ENCODE measurements at places on chromosomes 3 and 15.

GRCh38 chr3:49158103-49158709, 7.9 kb downstream of the CCDC71 start:
- H3K27ac ChIP-seq: no peak overlapping the region
- H3K27me3 ChIP-seq: no peaks in the 10 kb centered on the region
- peaks cover 15% of the 10 kb centered on the region for H3K36me3 ChIP-seq
- H3K4me3 ChIP-seq: no peak overlapping the region
- no peaks in the 10 kb centered on the region for H3K4me1 ChIP-seq

DNA sequence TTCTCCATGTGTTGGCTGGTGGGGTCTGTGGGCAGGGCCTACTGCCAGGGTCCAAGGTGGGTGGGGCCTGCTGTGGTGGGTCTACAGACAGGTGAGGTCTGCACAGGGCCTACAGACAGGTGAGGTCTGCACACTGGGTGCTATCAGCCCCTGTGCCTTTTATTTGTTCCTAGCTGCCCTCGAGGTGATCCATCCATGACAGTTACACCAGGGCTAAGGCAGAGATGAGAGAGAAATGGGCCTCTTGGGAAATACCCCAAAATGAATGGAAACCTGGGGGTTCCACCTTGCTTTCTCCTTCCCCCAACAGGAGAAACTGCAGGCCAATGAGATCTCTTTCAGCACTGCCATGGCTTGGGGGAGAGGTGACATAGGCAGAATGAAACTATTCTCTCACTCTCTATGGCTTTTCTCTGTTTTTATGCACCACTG, 36.4 kb downstream of the CFAP100 start:
- no peaks in the 10 kb centered on the region for H3K36me3 ChIP-seq
- H3K4me3 ChIP-seq: no peak overlapping the region
- DNase-seq: no peak
- H3K27me3 ChIP-seq: no peaks in the 10 kb centered on the region
- H3K27ac ChIP-seq: no peak overlapping the region

- no peak overlapping the region for H3K27ac ChIP-seq
- no peaks in the 10 kb centered on the region for H3K27me3 ChIP-seq
- DNase-seq: no peak
- no peaks in the 10 kb centered on the region for H3K4me1 ChIP-seq
Measured at GRCh38 chr3:55624238-55624637, 137.1 kb upstream of the WNT5A start.

GRCh38 chr3:108209579-108209978, 12.6 kb downstream of the IFT57 start:
- H3K4me1 ChIP-seq: no peaks in the 10 kb centered on the region
- H3K27ac ChIP-seq: no peak overlapping the region
- H3K4me3 ChIP-seq: no peak overlapping the region

GRCh38 chr3:11847607-11848006, 922 bp upstream of the TAMM41 start:
- no peak overlapping the region for H3K4me3 ChIP-seq
- peaks cover 7% of the 10 kb centered on the region for H3K4me1 ChIP-seq
- DNase-seq: no peak

DNA sequence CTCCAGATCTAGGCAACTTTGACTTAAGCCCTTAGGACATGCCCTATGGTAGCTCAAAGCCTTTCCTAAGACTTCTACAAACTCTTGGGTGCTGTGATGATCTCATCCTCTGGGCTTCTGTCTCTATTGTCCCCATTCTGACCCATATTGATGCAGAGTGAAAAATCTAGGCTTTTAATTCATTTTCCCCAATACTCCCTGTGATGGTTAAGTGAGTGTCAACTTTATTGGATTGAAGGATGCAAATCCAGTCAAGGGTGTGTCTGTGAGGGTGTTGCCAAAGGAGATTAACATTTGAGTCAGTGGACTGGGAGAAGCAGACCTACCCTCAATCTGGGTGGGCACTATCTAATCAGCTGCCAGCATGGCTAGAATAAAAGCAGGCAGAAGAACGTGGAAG, 97.3 kb upstream of the NUDT16 start:
- no peak overlapping the region for H3K4me3 ChIP-seq
- no peak overlapping the region for H3K27ac ChIP-seq
- no peak for DNase-seq
- no peaks in the 10 kb centered on the region for H3K27me3 ChIP-seq
- no peaks in the 10 kb centered on the region for H3K4me1 ChIP-seq

GRCh38 chr15:42150219-42150970, 6.0 kb downstream of the PLA2G4F start:
- no peak for DNase-seq
- H3K36me3 ChIP-seq: no peaks in the 10 kb centered on the region
- no peak overlapping the region for H3K27ac ChIP-seq
- H3K4me1 ChIP-seq: peaks cover 12% of the 10 kb centered on the region
- H3K4me3 ChIP-seq: no peak overlapping the region
- no peaks in the 10 kb centered on the region for H3K27me3 ChIP-seq

- no peak overlapping the region for H3K4me3 ChIP-seq
- H3K4me1 ChIP-seq: no peaks in the 10 kb centered on the region
- H3K36me3 ChIP-seq: no peaks in the 10 kb centered on the region
Measured at GRCh38 chr15:57694279-57694678, 12.2 kb upstream of the POLR2M start.

- peak; percentile 49 for DNase-seq
- no peaks in the 10 kb centered on the region for H3K27me3 ChIP-seq
- H3K36me3 ChIP-seq: no peaks in the 10 kb centered on the region
- H3K4me1 ChIP-seq: no peaks in the 10 kb centered on the region
- no peak overlapping the region for H3K27ac ChIP-seq
Measured at GRCh38 chr3:63303238-63303637, 25.1 kb downstream of the SYNPR start.

DNA sequence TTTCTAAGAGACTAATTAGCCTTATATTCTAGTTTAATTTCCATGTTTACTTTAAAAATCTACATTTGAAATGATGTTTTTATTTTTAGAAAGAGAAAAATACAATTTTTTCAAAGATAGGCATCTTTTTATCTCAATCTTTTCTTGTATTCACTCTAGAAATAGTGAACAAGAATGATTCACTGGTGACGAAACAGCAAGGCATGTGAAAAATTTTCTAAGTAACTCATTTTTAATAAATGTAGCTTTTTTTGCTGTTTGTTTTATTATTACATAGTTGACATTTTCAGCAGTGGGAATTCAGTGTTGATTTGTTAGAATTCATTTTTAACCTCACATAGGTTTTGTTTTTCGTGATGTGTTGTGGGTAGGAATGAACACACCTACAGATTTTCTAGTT, 1226.4 kb downstream of the NSUN3 start:
- H3K27me3 ChIP-seq: no peaks in the 10 kb centered on the region
- H3K27ac ChIP-seq: no peak overlapping the region
- no peak for DNase-seq
- no peaks in the 10 kb centered on the region for H3K4me1 ChIP-seq
- no peak overlapping the region for H3K4me3 ChIP-seq

DNA sequence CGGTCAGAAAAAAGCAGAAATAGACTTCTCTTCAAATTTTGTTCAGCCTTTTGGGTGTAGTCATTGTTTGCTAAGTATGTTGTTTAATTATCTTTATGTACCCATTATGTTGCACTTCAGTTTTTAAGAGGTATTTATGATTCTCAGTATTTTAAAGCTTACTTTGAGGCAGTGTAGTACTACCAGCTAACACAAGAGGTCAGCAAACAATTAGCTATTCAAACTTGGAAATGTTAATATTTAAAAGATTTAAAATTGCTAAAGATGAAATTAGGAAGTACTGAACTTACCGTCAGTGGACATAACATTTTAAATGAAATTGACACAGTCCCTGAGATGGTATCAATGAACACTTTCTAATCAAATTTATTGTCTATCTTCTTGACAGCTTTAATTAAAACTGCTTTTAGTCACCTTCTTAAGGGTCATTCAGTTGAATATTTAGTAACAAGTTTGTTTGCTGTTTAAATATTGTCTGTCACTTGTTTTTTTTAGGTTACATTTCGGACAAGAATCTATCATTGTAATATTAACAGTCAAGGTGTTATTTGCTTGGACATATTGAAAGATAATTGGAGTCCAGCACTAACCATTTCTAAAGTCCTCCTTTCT, 28.1 kb downstream of the NKIRAS1 start:
- DNase-seq: peak; percentile 74
- no peaks in the 10 kb centered on the region for H3K36me3 ChIP-seq
- H3K4me1 ChIP-seq: peaks cover 11% of the 10 kb centered on the region
- H3K27ac ChIP-seq: no peak overlapping the region
- H3K27me3 ChIP-seq: no peaks in the 10 kb centered on the region
- no peak overlapping the region for H3K4me3 ChIP-seq

DNA sequence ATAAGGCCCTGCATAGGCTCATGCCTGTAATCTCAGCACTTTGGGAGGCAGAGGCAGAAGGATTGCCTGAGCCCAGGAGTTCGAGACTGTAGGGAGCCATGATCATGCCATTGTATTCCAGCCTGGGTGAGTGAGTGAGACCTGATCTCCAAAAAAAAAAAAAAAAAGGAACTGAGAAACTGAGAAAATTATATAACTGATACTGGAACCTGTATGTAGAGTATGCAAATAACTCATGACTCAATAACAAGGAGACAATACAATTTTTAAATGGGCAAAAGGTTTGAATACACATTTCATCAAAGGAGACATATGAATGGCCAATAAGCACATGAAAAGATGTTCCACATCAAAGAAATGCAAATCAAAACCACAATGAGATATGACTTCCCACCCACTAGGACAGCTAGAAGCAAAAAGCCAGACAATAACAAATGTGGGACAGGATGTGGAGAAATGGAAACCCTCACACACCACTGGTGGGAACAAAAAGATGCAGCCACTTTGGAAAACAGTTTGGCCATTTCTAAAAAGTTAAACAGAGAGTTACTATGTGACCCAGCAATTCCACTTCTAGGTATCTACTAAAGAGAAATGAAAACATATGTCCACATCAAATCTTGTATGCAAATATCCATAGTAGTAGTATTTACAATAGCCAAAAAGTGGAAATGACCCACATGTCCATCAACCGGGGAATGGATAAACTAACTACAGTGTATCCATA, 70.7 kb downstream of the IQSEC1 start:
- H3K4me3 ChIP-seq: no peak overlapping the region
- no peak for DNase-seq
- no peak overlapping the region for H3K27ac ChIP-seq

DNA sequence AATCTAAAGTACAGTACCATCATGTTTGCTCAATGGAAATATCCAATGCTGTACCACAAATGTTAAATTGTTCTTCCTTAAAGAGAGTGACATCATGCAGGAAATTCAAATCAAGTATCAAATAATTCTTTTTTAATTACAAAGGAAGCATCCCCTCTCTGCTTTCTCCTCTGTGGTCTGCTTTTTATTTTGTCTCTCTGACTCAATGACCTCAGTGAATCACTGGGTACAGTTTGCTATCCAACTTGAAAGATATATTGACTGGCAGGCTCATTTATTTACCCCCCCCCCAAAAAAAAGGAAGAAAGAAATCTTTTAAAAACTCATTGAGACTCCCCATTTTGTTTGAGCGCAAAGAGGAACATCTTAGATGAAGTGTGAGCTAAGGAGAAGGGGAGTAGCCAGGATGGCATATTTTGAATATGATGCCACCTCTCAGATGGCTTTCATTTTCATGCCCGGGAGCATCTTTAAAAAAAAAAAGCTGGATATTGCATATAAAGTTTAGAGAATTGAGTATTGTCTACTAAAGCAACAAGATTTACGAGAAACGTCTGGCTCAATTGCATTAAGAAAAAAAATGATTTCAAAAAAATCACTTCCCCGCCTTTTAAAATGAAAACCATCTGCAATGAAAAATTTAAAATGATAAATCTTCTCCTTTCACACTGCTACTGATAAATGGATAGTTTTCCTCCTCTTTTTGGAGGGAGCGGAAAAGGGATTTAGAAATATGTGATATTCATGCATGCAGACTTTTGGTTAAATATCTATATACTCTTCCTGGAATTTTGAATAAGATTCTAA, 307.1 kb upstream of the DPH6 start:
- DNase-seq: no peak
- no peak overlapping the region for H3K4me3 ChIP-seq
- no peak overlapping the region for H3K27ac ChIP-seq
- H3K4me1 ChIP-seq: no peaks in the 10 kb centered on the region

GRCh38 chr3:73601481-73601880, 23.3 kb downstream of the PDZRN3 start:
- peaks cover 3% of the 10 kb centered on the region for H3K36me3 ChIP-seq
- no peak overlapping the region for H3K4me3 ChIP-seq
- no peak for DNase-seq
- H3K4me1 ChIP-seq: peaks cover 29% of the 10 kb centered on the region
- no peaks in the 10 kb centered on the region for H3K27me3 ChIP-seq

DNA sequence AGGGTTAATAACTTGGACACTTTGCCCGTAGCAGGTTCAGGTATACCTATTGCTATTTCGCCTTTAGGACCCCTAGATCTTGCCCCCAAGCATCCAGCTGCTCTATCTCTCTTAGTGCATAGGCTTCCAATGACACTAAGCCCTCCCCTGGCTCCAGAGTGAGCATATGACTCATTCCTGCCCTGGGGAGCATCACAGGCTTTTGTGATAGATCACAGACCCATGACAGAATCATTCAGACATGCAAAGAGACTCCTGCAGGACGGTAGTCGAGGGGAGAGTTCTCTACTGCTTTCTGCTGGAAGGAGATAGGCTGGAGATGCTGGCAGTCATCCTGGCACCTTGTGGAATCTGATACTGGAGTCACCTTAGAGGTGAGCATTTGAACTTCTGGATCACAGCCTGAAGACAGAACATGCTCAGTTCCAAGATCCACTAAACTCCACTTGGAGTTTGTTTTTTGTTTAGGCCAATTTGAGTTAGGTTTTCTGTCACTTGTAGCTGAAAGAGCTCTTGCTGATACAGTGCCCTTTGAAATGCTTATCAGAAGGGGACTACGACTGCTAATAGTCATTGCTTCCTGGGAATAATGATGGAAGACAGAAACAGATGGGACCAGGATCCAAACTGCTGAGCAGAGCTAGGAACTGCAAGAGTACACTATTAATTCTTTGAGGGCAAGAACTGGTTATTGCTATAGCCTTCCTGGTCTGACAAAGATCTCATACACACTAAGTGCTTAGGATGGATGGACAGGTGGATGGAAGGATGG, 11.0 kb downstream of the LYSMD2 start:
- H3K27me3 ChIP-seq: no peaks in the 10 kb centered on the region
- H3K36me3 ChIP-seq: no peaks in the 10 kb centered on the region
- no peak overlapping the region for H3K4me3 ChIP-seq

DNA sequence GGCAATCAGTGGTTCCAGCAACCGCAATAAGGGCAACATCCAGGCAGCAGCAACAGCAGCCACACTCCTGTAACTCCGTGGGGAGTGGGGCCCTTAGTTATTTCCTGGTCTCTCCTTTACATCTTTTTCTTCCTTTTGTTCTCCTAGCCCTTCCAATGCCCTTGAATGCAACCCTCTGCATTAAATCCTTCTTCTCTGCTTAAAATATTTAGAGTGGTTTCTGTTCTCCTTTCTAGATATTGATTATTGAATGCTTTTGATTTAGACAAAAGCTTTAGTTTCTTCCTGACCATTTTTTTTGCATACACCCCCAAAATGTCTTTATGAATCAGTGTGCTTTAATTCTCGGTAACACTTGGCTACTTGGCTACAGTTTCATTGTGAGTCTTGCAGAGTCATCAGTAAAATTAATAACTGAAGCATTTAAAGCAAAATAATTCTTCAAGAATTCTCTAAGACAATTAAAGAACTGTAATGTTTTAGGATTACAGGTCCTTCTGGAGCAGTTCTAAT, 586.1 kb downstream of the MECOM start:
- H3K36me3 ChIP-seq: no peaks in the 10 kb centered on the region
- no peak overlapping the region for H3K27ac ChIP-seq
- H3K4me1 ChIP-seq: no peaks in the 10 kb centered on the region

GRCh38 chr3:99481561-99481960, 156.8 kb upstream of the COL8A1 start:
- H3K4me1 ChIP-seq: no peaks in the 10 kb centered on the region
- H3K27ac ChIP-seq: no peak overlapping the region
- DNase-seq: no peak
- H3K36me3 ChIP-seq: no peaks in the 10 kb centered on the region
